Colonic mucosa (tissue), 4 donors: ENCODE measurements at places on chromosomes 5 and 9. TPM values are rescaled to one million over a fixed set of nuclear protein-coding genes. Genes with fewer than 3 reads are reported as not detected.

DNA sequence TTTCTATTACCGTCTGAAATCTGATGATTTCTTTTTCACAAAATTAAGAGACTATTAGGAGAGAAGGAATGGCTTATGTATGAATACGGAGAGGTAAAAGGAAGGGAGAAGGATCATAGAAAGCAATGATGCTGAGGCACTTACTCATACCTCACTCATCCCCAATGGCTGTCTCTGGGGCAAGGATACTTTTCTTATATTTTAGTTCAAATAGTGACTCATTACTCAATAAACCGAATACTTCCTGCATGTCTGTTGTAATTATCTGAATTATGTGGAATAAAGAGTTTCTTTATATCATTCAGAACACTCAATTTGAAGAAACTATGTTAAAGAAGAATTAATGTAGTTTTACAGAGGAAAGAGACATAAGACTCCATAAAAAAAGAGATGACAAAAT lies 284.5 kb upstream of the NUDT12 start:
- no peak for DNase-seq

- peak; percentile 53 for DNase-seq
Measured at GRCh38 chr9:81787747-81788632, 98.6 kb upstream of the TLE1 start.

- no peak for DNase-seq
Measured at GRCh38 chr9:24721621-24722020, 175.9 kb upstream of the IZUMO3 start.

DNA sequence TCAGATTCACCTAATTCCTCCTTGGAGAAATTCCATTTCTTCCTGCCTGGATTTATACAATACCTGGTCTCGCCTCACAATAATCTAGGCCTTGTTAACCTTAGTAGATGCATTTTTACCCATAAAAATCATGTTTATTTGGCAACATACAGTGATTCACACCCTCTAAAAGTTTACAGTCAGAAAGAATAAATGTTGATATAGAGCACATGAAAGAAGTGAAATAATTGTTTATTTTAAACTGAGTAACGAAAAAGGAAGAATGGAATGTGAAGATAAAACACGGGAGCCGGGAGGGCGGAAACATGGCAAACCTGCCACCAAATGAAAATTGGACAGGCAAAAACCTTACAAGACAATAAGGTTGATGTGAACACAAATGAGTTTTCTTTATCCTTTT lies 28.9 kb upstream of the KCNN2 start:
- no peak for DNase-seq

- no peak for DNase-seq
Measured at GRCh38 chr5:83321483-83322055, 150.0 kb upstream of the VCAN start.

DNA sequence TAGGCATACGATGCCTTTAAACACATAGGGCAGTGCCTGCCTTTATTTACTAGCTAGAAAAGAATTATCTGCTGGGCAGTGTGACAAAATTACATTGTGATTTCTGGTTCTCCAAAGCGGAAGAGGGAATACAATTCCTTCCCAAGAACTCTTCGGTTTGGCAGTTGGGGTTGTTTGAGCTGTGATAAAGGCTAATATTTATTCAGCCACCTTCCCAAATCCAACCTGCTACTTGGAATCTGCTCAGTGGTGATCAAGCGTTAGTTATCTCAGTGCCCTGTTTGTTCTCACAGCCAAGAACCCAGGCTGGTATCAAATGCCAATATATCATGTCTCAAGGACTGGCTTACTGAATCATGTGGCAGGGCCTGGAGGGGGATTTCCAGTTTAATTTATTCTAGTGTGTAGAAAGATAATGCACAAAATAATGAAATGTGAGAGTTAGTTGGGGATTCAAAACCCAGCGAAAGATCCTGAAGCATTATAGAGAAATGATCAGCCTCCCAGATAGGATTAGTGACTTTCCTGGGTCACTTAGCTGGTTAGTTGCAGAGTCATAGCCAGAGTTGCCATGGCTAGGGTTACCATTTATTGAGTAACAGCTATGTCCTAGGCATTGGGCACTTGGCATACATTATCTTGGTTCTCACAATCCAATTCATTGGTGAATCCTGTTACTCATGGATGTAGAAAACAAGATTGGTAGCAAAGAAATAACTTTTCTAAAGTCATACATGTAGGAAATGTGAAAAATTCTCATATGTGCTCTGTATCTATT lies 457.0 kb upstream of the KLF4 start:
- peak; percentile 50 for DNase-seq

DNA sequence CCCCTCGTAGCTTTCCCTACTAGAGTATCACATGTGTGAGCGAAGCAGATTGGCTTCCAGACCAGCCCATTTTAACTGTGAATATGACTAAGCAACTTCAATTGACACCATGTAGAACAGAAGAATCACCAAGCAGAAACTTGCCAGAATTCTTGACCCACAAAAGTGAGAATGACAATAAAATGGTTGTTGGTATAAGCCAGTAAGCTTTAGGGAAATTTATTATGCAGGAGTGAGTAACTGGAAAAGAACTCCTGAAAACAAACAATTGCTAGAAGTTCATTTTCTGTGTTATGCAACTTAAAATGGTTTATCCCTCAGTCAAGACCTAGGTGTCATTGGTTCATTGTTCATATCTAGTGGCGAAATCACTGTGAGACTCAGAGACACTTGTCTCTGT lies 303.1 kb downstream of the DMRT2 start:
- no peak for DNase-seq

DNA sequence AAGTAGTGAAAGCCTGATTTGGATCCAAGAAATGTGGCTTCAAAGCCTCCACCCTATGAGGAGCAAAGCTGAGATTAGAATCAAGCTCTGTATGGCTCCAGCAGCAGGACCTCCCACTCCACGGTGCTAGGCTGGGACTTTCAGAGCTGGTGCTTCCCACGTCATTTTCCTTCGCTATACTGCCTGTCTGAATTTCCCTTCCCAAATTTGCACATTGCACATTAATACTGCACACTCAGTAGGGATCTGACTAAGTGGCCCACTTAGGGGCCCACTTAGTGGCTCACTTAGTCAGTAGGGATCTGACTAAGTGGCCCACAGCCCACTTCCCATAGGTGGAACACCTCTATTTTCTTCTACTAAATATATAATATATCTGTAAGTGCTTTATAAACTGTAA lies 14.1 kb upstream of the SPDL1 start:
- no peak for DNase-seq

The HSPB3 gene
- total RNA-seq = 0.77 TPM

The CAVIN4 gene
- total RNA-seq = not detected

The GRIN1 gene
- total RNA-seq = 0.47 TPM

The GAPT gene
- total RNA-seq = 0.69 TPM
